D341Med (cell line): ENCODE measurements at places on chromosomes 6 and 20.

GRCh38 chr6:104829183-104829958 is 30.3 kb downstream of the HACE1 start:
- DNase-seq = no peak

GRCh38 chr6:138597336-138597735 is 98.0 kb upstream of the NHSL1 start:
- DNase-seq = no peak

DNA sequence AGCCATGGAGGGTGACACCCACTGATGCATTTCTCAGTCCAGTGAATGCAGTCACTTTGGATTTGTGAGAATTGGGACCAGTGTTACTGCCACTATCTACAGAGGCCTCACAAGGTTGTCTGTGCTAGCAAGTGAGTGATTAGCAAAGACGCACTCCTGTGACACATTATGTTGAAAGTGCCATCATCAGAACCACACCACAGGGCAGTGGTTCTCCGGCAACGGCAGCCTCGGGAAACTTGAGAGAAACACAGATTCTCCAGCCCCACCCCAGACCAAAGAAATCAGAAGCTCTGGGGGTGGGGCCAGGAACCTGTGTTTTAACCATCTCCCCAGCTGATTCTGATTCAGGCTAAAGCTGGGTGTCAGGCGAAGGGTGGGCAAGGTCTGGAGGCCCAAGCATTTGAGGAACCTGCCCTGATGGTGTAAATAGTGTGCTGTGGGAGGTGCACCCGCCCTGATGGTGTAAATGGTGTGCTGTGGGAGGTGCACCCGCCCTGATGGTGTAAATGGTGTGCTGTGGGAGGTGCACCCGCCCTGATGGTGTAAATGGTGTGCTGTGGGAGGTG is 39.9 kb downstream of the TMEM242 start:
- DNase-seq = no peak

- DNase-seq = no peak
Measured at GRCh38 chr6:84220809-84221409, 6.5 kb downstream of the CEP162 start.

DNA sequence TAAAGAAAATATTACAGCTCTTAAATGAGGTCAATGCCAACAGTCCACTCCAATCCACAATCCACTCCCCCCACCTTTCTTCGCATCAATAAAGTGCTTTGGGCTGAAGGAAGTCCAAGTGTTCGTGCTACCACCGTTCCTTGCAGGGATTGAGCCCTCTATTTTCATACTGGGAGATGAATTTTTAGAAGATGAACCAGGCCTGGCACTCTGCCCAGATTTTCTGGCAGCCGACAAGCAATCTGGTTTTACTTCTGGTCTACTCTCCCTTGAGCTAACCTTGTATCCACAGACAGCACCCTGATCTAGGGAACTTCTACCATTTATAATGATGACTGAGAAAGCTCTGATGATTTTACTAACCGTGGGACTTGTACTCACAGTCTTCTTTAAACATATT is 72.3 kb downstream of the BTBD9 start:
- peak; percentile 50 for DNase-seq

DNA sequence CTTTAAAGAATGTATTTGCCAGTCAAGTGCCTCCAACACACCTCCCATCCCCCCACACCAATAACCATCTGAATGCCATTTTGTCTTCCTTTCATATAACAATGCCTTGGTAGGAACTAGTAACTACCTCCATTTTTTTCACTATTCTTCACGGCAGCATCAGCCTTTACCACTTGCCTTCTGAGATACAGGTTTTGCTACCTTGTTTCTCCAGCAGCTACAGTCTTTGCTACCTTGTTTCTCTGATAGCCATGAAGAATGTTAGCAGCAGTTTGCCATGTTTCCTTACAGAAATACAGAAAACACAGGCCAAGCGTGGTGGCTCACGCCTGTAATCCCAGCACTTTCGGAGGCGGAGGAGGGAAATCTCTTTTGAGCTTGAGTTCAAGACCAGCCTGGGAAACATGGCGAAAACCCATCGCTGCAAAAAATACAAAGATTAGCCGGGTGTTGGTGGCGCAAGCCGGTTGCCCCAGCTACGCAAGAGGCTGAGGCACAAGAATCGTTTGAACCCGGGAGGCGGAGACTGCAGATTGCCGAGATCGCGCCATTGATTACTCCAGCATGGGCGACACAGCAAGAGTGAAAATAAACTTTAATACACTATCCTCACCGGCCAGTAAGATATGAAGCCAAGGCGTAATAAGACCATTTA is 100.9 kb downstream of the HFE start:
- DNase-seq = no peak

- DNase-seq = no peak
Measured at GRCh38 chr6:20207088-20207418, 5.2 kb downstream of the MBOAT1 start.

- DNase-seq = no peak
Measured at GRCh38 chr20:58268936-58269619, 40.4 kb upstream of the RAB22A start.

DNA sequence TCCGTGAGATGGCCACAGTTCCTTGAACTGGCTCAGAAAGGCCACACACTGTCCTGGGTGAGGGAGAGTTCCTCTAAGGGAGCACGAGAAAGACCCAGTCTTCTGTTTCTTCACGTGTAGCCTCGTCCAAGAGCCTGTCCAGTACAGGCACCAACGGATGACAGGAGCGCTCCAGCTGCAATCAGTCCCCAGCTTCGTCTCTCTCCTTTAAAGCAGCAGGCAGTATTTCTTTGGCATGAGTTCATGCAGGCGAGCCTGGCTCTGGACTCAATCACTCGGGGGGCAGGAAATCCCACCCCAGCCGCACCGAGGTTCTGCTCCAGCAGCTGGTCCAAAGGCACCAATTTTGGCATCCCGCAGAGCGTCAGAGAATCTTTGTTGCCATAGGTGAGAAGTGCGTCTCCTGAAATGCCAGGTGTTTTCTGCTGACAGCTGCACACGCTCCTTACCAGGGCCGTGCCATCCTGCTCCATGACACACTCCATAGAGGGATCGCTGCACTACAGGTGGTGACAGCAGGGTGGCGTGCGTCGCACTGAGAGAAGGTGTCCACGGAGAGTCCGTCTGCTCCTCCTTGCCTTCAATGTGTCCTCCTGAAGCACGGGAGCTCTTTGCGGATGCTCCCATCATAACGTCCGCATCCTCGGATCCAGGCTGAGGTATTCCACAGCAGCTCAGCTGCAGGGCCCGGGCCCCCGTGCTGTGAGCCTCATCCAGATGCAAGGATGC is 59.6 kb upstream of the AFDN start:
- DNase-seq = no peak

GRCh38 chr6:23601811-23602345 is 524.1 kb upstream of the NRSN1 start:
- DNase-seq = no peak

- no peak for DNase-seq
Measured at GRCh38 chr6:143726015-143726647, 48.4 kb downstream of the PHACTR2 start.

DNA sequence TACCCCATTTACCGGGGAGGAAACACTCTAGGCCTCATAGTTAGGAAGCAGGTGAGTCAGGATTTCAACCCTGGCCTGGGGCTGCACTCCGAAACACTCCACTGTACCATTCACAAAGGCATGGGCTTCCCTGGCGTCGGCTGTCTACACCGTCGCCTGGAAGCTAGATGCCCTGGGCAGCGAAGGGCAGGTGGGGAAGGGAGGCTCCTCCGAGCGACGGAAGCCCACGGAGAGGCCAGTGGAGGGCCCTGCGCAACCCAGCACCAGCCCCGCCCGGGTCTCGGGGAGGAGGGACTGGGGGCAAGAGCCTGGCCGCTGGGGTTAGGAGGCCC is 16.1 kb downstream of the SDCBP2 start:
- no peak for DNase-seq

GRCh38 chr20:19492687-19493336 is 265.2 kb upstream of the RIN2 start:
- no peak for DNase-seq

GRCh38 chr6:34132486-34133185 is 13.3 kb downstream of the GRM4 start:
- DNase-seq = no peak

DNA sequence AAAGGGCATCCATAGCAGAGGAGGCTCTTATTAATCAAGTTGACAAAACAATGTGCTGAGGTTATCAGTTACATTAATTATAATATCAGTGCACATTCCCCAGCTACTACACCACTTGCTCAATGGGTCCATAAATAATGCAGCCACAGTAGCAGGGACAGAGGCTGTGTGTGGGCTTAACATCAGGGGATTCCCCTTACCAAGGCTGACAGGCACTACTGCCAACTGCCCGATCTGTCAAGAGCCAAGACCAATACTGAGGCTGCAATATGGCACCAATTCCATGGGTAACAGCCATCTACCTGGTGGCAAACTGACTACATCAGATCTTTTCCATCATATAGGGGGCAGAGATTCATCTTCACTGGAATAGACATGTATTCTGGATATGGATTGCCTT is 22.0 kb downstream of the CD164 start:
- DNase-seq = no peak

DNA sequence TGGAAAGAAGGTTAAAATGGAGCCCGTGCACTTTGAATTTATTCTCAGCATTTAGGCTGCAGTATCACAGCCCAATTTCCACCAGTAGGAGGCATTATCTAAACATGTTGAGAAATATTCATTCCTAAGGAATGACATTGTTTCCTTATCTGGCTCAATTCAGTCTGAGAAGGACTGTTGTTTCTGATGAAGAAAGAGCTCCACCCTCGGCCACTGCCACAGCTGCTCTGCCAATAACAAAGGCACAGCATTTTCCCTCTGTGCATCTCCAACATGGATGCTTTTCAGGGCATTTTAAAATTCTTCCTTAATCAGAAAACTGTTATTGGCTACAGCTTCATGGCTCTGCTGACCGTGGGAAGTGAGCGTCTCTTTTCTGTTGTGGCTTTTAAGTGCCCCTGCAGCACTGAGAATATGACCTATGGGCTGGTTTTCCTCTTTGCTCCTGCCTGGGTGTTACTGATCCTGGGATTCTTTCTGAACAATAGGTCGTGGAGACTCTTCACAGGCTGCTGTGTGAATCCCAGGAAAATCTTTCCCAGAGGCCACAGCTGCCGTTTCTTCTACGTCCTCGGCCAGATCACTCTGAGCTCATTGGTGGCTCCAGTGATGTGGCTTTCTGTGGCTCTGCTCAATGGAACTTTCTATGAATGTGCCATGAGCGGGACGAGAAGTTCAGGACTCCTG is at the start of gene CALHM5:
Gene CALHM5 (plus strand): TSS at position 216 of the 687 bp plus-strand sequence. CDS start 58 bp downstream, at position 274.
- DNase-seq = no peak

DNA sequence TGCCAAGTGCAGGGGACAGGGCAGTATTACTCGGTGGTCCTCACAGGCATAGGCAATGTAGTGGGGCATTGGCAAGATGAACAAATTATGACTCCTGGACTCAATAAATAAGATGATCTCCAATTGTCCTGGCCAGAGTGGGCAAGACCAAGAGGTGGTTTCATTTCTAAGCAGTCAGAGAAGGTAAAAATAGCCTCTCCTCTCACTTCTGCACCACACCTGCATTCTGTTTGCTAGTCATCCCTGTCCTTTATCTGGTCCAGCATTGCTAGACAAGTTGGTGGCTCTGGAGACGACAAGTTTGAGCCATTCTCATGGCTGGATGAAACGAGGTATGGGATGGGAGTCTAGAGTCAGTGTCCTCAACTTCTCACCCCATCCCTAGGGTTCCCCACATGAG is 83.0 kb downstream of the BANF2 start:
- DNase-seq = no peak

DNA sequence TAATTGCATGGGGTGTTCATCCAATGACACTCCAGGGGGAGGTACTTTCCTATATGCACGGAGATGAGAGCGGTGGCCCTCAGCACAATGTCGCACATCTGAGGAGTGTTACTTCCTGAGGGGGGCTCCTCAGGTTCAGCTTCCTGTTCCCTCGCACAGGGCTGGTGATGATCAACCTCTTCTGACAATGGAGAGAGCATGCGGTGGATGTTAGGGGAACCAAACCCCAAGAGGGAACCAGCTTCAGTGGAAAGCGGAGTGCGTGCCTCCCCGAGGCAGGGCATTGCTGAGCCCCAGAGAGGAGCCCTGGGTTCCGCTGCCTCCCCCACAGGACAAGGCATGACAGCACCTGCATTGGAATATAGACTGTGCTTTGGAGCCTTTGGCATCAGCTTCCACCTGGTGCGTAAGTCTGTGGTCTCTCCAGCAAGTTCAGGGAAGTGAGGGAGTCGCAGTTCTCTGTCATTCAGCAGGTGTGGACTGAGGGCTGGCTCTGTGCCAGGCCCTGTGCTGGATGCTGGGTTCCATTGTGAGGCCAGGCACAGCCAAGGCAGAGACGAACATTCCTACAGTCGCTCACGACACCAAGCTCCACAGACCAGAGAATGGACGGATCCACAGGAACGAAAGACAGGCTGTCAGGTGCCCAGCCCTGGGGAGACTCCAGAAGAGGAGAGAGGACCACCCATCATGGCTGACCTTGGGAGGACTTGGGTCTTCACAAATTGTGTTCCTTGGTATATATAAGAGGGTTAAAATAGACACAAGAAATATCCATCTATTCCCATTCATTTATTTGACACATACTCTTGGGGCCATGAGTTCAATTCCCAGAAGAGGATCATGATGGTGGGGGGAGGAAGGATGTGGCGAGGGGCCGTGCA is 3.9 kb upstream of the ZNF831 start:
- no peak for DNase-seq

GRCh38 chr6:75201901-75202672 is 3.8 kb downstream of the COL12A1 start:
- peak; percentile 47 for DNase-seq
